ENCODE measurements at places on chromosomes 5 and 9. TPM values are rescaled to one million over a fixed set of nuclear protein-coding genes. Genes with fewer than 3 reads are reported as not detected.

Gene PURA
- 14.7 TPM for total RNA-seq

Gene PNPLA7
- total RNA-seq, result 1.1 TPM

Gene DOCK8
- under 0.01 TPM for total RNA-seq

Gene HK3
- total RNA-seq, result not detected

Gene TLE1
- total RNA-seq, result 32.9 TPM

Gene PCDHGA12
- 9.1 TPM for total RNA-seq

Gene MAP1B
- total RNA-seq, result 29.7 TPM

Gene LCN6
- total RNA-seq, result not detected

Gene PCDHA11
- under 0.01 TPM for total RNA-seq

Gene ZNF474
- 0.18 TPM for total RNA-seq

Gene ANKRD34B
- not detected for total RNA-seq

Gene BTNL3
- not detected for total RNA-seq

Gene NPR2
- total RNA-seq, result 22.6 TPM

Gene INSL4
- not detected for total RNA-seq

Gene PCDHGA9
- 3.1 TPM for total RNA-seq

Gene IL4
- not detected for total RNA-seq

Gene KCTD16
- 2.4 TPM for total RNA-seq

Gene PCDHAC1
- 0.18 TPM for total RNA-seq

Gene ANGPTL2
- 125 TPM for total RNA-seq

Gene TMEM252
- not detected for total RNA-seq

Gene MOB3B
- total RNA-seq, result 0.14 TPM

Gene EFNA5
- 0.14 TPM for total RNA-seq

Gene EQTN
- not detected for total RNA-seq

Gene LMX1B
- not detected for total RNA-seq

Gene GRM6
- not detected for total RNA-seq

Gene GABRG2
- not detected for total RNA-seq

Gene OR13C3
- total RNA-seq, result not detected

Gene UNC5A
- total RNA-seq, result under 0.01 TPM

Gene PCSK1
- 1.3 TPM for total RNA-seq

Gene DIPK1B
- 1.00 TPM for total RNA-seq

Gene OR13F1
- total RNA-seq, result not detected

Gene TMEM215
- not detected for total RNA-seq

Gene SH3RF2
- total RNA-seq, result 0.28 TPM

Gene CANX
- total RNA-seq, result 816 TPM

Gene ASPN
- total RNA-seq, result 2.0 TPM

Gene F12
- total RNA-seq, result 0.18 TPM

Gene RASA1
- 29.6 TPM for total RNA-seq

Gene WNK2
- not detected for total RNA-seq

Gene SLIT3
- total RNA-seq, result 18.5 TPM

Gene CER1
- total RNA-seq, result not detected

Gene DAB2IP
- 7.5 TPM for total RNA-seq

Gene ARHGEF28
- total RNA-seq, result 15.9 TPM

Gene IQGAP2
- total RNA-seq, result 24.0 TPM

Gene ACOT12
- total RNA-seq, result 0.74 TPM

Gene THBS4
- total RNA-seq, result 1.1 TPM

Gene FGF10
- 3.8 TPM for total RNA-seq

Gene CCNO
- total RNA-seq, result not detected

Gene GADD45G
- 1.00 TPM for total RNA-seq

Gene WDR55
- total RNA-seq, result 24.5 TPM

Gene PCDHA9
- 0.18 TPM for total RNA-seq

Gene TMC1
- total RNA-seq, result 0.43 TPM

Gene NOXA1
- total RNA-seq, result 0.57 TPM

Gene SLC6A3
- not detected for total RNA-seq

All from smooth muscle cell of bladder (primary cell).